ENCODE measurements at places on chromosomes 13 and 19.

GRCh38 chr19:14006766-14007562 lies 844 bp upstream of the RFX1 start:
- no peak for DNase-seq

DNA sequence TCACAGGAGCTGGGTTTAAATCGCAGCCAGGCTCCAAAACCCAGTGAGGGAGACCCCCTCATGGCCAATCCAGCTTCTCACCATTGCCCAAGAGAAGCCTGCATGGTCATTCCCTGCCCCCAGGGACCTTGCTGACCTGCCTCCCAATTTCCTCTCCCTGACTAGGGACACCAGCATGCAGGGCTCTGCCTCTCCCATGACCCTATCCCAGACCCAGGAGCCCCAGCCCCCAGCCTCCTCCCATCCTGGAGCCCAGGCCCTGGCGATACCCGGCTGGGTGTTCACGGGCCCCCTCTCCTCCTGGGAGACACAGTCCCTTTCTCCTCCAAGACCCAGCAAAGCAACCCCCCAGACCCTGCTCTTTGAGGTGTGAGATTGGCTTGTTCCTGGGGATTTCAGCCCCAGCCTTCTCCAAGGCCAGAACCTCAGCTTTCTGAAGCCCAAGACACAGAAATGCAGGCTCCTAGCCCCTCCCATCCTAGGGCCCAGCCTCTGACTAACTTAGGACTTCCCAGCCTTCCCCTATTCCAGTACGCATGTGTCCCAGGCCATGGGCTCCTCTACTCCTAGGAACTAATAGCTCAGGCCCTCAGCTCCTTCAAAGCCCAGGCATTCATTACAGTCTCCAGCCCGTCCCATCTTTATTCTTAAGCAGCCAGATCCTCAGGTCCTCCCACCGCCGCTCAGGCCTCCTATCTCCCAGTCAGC lies 1.1 kb downstream of the GYS1 start:
- no peak for DNase-seq

GRCh38 chr19:11710313-11710712 lies 28.4 kb downstream of the ZNF823 start:
- DNase-seq = no peak

DNA sequence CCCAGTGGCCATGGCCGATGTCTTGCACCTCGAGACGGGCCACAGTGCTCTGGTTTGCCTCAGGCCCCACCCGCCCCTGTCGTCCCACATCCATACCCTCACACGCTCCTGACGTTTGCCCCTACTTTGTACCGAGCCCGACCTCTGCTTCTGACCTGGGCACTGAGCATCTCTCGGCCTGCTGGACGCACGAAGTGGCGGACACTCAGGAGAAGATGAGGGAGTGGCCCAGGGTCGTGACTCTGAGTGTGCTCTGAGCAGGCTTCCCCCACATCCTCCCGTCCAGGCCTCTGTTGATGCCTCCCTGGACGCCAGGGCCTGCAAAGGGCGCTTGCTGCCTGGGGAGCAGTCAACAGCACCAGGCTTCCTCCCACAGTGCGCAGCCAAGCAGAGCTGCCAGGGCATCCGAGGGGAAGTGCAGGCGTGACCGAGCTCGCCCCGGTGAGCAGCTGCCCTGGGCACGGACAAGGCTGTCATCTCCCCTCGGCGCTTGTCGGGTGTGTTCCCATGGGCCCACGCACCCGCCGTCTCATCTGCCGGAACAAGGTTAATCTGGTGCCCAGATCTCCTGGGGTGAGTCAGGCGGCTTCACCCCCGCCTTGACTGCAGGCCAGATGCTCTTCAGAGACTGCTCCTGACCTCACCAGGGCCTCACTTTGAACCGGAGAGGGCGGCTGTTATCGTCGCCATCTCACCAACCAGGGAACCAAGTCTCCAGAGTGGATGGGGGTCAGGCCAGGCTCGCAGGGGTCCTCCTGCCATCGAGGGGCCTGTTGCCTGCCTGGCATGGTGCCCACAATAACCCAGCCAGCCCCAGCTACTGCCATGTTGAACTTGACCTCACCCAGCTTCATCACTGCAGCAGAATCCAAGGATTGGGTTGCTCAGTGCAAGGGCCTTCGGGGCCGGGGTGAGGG lies 27.2 kb downstream of the COMP start:
- DNase-seq = no peak

- DNase-seq = no peak
Measured at GRCh38 chr19:38139122-38139521, 84.9 kb downstream of the DPF1 start.

GRCh38 chr19:23075031-23075733 lies 41.6 kb upstream of the ZNF730 start:
- no peak for DNase-seq

GRCh38 chr19:32813862-32814425 lies 55.6 kb downstream of the SLC7A9 start:
- no peak for DNase-seq

GRCh38 chr13:112903071-112903577 lies 65.9 kb upstream of the MCF2L start:
- DNase-seq = no peak
